ENCODE measurements at places on chromosomes 2 and 18.
A peak's percentile ranks its signal among the peaks of the same experiment; 100 is the strongest.

- DNase-seq = no peak
Measured at GRCh38 chr2:104539649-104540048, 314.3 kb upstream of the POU3F3 start.

DNA sequence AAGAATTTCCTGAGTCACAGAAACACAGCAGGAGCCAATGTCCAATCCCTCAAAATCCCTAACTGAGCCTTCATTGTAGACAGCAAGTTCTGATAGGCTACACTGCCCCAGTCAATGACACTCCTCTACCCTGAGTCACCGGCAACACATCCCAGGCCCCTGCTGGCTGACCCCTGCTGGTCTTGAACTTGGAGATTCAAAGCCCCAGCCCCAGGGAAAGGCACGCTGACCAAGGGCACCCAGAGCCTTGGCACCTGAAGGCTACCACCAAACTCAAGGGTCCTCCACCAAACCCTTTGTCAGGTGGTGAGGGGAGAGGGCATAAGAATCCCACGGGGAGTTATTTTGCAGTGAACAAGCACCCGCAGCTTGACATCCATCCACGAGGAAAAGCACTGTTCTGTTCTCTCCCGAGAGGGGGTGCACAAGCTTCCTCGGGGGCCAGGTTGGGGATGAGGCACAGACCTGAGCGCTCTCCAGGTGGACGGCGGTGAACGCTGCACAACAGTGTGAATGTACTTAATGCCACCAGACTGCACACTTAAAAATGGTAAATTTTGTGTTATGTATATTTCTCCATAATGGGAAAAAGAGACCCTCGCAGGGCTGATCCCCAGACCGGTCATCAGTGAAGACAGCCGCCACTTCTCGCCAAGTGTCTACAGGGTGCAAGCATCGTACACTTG is 46.9 kb downstream of the TFCP2L1 start:
- no peak for DNase-seq

DNA sequence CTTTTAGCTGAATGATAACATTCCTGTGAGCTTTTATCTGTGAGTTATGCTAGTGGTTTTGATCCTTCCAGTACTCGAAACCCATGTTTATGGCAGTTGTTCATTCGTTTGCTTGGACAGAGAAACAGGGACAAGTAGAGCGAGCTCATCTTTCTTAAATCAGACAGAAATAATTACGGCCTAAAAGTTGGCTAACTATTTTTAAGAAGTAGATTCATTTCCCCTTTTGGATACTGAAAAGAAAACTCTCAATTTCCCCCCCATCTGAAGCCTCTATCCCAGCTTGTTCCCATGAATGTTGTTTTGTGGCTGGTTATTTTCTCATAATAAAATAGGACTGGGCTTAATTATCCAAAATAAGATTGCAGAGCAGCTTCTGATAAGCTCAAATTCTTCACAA is 67.1 kb downstream of the ANTXR1 start:
- no peak for DNase-seq

- DNase-seq = no peak
Measured at GRCh38 chr2:234517971-234518370, 21.1 kb upstream of the ARL4C start.

GRCh38 chr2:123563515-123563914 is 461.6 kb upstream of the CNTNAP5 start:
- DNase-seq = no peak

DNA sequence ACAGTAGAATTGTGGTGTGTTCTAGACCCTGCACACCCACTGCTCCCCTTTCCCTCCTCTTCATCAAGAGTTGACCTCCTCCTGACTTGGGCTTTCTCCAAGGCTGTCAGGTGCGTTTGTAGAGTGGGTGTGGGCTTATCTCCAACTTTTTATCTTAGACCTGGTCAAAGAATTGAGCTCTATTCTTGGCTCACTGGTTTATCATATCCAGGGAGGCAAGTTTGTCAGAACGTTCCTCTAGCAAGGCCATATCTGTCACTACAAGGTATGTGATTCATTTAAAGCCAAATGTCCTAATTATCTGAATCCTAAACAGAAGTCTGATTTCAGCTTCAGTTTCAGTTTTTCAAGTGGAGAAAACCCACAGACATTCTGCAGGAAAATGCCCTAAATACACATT is 117.1 kb upstream of the MGAT5 start:
- no peak for DNase-seq

GRCh38 chr2:235940330-235940729 is 227.9 kb downstream of the GBX2 start:
- peak; percentile 28 for DNase-seq

GRCh38 chr2:80461505-80462197 is 157.1 kb upstream of the LRRTM1 start:
- no peak for DNase-seq

DNA sequence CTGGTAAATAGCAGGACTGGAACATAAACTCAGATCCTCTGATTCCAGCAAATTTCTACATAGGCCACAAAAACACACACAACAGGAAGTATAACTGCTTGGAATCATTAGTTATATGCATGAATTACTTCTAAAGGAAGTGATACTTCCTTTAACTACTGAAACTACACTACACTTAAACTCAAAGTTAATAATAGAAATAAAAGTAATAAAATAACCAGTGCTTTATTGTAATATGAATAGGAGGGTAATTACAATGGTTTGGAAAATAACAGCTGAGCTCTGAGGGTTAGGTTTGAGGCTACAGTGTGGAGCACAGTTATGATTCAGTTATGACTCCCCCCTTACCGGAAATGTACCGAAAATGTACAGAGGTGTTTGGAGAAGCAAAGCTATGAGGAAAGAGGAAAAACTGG is 18.5 kb upstream of the POLI start:
- DNase-seq = no peak

GRCh38 chr2:228665232-228665631 is 483.7 kb upstream of the SPHKAP start:
- DNase-seq = no peak

GRCh38 chr2:239690651-239691631 is 290.1 kb upstream of the HDAC4 start:
- no peak for DNase-seq

GRCh38 chr2:27135478-27135955 is 1.1 kb upstream of the PREB start:
- no peak for DNase-seq

GRCh38 chr2:48699348-48699930 is 56.1 kb downstream of the LHCGR start:
- no peak for DNase-seq

GRCh38 chr2:67824186-67824585 is 238.6 kb downstream of the C1D start:
- no peak for DNase-seq

DNA sequence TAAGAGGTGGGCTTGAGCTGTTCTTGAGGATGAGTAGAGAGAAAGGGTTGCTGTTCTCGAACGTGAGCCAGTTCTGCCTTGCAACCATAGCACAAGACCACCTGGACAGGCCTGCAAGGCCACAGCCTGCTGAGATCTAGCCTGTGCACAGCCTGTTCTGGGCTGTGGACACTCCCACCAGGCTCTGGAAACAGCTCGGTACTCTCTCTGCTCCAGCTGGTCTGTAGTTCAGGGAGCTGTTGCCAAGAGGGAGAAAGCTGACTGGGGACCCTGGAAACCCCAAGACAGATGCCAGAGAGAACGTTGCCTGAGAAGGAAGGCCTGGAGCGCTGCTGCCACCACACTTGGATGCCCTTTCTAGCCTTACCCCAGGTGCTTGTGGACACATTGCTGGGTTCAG is 69.8 kb downstream of the CTIF start:
- no peak for DNase-seq

GRCh38 chr2:240326886-240327285 is 108.6 kb upstream of the GPC1 start:
- DNase-seq = no peak
